ENCODE measurements at places on chromosomes 4 and X.

GRCh38 chr4:81250430-81250829 lies 35.4 kb upstream of the PRKG2 start:
- DNase-seq: no peak

DNA sequence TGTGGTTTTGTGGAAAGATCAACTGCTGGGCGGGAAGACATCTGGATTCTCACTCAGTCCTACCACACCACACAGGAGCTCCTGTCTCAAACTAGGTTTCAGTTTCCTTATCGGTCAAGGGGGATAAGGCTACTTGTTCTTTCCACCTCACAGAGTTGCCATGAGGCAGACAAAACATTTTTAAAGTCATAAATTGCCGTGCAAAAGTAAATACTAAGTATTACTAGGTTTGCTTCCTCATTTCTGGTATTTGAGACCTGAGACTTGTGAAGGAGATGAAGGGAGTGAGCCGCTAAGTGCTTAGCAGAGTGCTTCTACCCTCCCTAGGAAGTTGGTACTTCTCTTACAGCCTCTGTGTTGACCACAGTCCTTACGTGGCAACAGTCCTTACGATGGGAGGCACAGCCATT lies 1.5 kb downstream of the LAP3 start:
- no peak for DNase-seq

DNA sequence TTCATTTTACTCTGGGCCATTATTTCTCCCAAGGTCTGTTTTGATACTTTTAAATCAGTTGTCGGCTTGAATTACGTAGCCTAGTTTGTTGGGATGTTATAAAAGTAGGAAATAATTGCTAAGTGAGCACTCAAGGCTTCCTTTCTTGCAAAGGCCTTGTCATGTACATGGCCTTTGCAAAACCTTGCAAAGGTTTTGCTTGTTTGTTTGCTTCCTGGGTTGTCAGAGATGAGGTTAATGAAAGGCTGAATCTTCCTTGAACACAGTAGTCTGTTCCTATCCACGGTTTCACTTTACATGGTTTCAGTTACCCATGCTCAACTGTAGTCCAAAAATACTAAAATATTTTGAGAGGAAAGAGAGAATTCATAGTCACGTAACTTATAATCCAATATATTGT lies 113.5 kb downstream of the NAA11 start:
- DNase-seq: no peak

DNA sequence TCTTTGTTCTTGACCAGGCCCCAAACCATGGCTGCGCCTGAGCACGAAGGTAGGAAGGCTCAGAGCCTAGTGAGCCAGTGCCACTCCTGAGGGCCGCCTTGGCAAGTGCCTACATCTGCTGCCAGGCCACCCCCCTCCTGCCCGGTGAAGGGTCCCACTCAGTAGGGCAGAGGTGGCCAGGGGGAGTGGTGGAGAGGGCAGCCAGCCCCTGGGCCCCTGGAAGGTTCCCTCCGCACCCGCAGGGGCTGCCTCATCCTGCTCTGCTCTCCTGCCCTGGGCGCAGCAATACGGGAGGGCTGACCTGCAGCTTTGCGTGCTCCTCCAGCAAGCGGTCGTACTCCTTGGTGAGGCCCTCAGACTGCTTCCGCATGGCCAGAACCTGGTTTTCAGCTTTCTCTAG lies 14.0 kb downstream of the SLC6A8 start:
- no peak for DNase-seq

DNA sequence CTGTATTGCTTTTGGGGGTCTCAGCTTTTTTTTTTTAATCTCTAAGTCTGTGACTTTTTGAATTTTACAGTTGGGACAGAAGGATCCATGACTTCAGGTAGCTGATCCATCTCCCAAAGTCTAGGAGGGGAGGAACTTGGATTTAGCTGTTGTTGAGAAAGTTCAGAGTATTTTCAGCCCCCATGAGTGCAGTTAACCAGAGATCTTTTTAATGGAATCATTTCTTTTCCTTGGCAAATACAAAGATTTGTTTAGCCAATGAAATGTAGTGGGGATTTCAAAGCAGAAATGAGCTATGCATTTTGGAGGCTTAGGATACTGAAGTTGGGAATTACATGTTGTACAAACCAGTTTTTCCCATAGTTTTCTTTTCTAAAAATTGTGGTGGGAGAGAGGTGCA lies 18.1 kb downstream of the FNIP2 start:
- no peak for DNase-seq

GRCh38 chr4:26287756-26288155 lies 33.1 kb upstream of the RBPJ start:
- no peak for DNase-seq

- DNase-seq: no peak
Measured at GRCh38 chr4:2716236-2716635, 39.9 kb downstream of the TNIP2 start.

- DNase-seq: no peak
Measured at GRCh38 chr4:137039370-137039769, 492.9 kb downstream of the PCDH18 start.

DNA sequence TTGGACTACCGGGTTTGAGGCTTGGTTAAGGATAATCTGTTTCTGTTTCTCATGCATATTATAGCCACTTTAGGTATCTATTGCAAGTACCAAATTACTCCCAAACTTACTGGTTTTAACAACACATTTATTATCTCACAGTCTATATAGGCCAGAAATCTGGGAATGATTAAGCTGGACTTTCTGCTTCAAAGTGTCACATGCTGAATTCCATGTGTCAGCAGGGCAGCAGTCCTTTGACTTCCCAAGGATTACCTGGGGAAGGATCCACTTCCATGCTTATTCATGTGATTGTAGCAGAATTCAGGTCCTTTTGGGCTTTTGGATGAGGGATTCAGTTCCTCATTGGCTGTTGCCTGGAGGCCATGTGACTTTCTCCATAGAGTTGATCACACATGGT lies 349.0 kb upstream of the TRAM1L1 start:
- DNase-seq: no peak

DNA sequence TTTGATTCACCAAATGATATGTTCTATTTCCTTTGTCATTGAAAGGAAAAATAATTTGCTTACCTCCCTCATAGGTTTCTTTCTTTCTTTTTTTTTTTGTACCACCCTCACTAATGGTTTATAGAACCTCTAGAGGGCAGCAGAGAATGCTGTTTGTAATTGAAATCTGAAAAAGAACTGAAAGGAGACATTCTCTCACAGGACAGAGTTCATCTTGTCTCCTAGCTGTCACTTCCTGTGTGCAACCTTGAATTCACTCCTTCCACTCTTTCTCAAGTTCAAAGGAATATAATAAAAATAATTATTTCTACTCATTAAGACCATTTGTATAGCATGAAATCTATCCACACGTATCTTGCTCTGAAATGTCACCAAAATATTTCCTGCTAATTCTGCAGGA lies 51.0 kb downstream of the GUCY1B1 start:
- no peak for DNase-seq

DNA sequence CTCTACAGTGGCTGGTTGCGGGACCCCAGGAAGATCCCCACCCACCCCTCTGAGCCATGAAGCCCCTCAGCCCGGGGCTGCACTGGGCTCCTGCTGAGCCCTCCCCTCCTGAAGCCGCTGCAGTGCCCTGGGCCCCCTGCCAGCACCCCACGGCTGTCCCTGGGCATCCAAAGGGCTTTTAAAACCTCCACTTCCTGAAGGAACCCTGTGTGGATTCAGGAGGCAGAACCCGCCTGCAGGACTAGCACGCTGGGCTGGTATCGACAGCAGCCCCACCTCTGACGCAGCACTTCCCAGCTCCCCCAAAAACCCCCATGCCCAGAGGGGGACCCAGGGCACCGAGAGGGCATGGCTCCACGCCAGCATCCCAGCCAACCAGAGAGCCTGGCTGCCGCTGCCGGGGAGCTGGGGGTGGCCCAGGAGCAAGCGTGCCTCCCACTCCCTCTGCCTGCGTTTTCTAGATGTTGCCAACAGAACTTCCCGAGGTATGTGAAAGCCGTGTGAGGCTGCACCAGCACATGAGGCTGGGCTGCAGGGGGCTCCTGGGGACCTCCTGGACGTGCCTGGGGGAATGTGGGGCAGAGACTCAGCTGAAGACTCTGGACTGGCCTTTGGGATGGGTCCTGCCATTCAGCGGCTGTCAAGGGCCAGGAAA lies 6.3 kb downstream of the MXD4 start:
- no peak for DNase-seq

GRCh38 chr4:8912089-8912455 lies 40.4 kb upstream of the HMX1 start:
- DNase-seq: no peak

DNA sequence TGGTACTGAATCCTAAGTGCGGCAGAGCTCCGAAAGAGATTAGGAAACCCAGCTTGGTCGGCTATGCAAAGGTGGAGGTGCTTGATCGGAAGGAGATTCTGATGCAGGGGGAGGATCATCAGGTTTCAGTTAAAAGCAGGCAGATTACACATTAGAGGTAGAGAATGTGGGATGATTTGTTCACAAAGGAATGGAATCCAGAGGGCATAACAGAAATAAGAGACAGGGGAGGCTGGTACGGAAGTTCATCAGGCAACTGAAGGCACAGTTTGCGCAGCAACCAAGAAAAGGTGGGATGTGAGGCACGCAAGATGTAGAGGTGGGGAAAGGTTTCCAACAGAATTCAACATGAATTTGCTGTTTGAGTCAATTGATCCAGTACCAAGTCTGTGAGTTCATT lies 424 bp upstream of the ZNF330 start:
- no peak for DNase-seq

DNA sequence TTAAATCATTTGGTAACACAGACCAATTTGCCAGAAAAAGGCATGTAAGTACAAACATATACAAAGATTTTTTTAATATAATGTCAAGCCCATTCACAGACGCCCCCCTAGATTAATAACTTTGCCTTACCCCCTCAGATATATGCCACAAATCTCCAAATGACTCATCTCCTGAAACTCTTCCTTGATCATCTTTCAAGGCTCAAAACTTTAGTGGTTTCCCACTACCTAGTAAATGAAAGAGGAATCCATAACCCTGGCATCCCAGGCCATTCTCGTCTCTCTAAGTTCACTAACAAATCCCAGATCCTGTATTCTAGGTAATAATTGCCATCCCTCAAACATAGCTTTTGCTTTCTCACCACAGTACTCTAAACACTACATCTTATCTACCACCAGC lies 61.9 kb downstream of the PRSS12 start:
- no peak for DNase-seq

DNA sequence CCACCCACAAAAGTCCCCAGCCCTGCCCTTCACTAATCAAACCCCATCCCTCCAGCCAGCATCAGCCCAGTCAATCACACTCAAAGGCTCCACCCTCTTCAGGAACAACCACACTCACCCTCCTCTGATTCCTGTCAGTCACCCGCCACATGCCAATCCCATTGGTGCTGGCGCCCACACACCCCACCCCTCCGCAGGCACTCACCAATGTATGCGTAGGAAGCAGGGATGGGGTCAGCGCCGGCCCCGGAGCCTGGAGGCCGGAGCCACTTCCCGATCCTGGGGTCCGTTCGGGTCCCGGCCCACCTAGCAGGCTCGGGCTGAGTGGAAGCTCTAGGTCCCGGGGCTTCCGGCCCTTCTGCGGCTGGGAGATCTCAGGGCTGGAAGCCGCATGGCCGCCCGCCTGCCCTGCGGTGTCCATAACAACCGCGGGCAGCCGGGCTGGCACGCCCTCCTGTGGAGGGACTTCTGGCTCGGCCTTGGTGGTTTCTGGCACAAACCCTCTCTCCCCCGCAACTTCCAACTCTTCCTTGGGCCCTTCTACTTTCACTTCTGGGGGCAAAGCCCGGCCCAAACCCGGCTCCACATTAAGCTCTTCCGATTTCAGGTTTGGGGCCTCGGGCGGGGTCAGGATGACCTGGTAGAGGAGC lies 7.9 kb upstream of the CFP start:
- DNase-seq: no peak

DNA sequence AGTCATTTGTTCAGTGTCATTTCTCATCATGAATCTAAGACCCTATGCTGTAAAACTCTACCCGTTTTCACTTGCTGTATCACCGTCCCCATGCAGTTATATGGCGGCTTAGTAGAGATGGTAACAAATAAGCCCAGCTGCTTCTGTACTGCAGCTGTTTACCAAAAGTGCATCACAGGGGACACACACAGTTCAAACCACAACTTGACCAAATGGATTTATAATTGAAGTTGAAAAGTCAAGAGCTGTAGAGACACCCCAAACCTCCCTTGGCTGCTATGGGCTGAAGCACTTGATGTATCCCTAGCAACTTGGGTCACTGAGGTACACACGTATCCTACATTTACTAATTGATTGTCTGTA lies 219.0 kb upstream of the FGF13 start:
- DNase-seq: no peak

DNA sequence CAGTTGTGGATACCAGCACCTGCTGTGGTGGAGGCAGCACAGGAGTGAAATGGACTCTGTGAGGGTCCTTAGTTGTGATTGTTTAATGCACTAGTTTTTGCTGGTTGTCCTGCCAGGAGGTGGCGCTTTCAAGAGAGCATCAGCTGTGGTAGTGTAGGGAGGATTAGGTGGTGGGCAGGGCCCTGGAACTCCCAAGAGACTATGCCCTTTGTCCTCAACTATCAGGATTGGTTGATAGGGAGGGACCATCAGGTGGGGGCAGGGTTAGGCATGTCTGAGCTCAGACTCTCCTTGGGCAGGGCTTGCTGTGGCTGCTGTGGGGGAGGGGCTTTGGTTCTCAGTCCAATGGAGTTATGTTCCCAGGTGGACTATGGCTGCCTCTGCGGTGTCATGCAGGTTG lies 121.9 kb downstream of the RRAGB start:
- DNase-seq: no peak

DNA sequence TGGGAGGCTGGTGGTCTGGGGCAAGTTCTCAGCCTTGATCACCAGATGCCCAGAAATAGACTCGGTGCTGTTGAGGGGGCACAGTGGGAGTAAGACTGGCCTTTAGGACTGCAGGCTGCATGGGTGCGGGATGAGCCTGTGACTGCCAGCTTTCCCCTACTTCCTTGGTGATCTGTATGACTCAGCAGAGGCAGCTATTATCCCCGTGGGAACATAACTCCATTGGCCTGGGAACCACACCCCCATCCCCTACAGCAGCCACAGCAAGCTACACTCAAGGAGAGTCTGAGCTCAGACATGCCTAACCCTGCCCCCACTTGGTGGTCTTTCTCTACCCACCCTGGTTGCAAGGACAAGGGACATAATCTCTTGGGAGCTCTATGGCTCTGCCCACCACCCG lies 20.6 kb downstream of the CLIC2 start:
- DNase-seq: no peak

GRCh38 chr4:104989371-104989770 lies 157.3 kb upstream of the TET2 start:
- no peak for DNase-seq

DNA sequence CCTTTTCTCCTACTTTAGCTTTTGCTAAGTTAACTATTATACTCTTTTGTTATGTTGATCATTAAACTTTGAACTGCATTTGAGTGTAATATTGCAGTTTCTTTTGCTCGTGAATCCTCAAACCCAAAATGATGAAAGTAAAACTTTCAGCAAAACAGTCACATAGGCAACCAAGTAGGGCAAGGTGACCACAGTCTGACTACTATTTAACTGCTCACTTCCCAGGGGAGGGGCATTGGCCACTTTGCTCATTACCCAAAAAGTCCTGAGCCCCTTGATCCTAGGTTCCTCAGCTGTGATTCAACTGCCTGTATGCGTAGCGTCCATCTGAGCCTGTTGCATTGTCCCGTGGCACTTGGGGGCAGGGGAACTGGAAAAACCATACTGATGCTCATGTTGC lies 17.0 kb downstream of the RBMX2 start:
- no peak for DNase-seq

- no peak for DNase-seq
Measured at GRCh38 chrX:40154853-40155588, 57.3 kb upstream of the BCOR start.

GRCh38 chrX:76434103-76434741 lies 6.7 kb downstream of the MAGEE1 start:
- no peak for DNase-seq

GRCh38 chr4:168441412-168441811 lies 38.9 kb downstream of the DDX60L start:
- DNase-seq: no peak
